Fibroblast of lung (primary cell): ENCODE measurements at places on chromosomes 2 and 18. TPM values are rescaled to one million over a fixed set of nuclear protein-coding genes. Genes with fewer than 3 reads are reported as not detected.
A peak's percentile ranks its signal among the peaks of the same experiment; 100 is the strongest.

DNA sequence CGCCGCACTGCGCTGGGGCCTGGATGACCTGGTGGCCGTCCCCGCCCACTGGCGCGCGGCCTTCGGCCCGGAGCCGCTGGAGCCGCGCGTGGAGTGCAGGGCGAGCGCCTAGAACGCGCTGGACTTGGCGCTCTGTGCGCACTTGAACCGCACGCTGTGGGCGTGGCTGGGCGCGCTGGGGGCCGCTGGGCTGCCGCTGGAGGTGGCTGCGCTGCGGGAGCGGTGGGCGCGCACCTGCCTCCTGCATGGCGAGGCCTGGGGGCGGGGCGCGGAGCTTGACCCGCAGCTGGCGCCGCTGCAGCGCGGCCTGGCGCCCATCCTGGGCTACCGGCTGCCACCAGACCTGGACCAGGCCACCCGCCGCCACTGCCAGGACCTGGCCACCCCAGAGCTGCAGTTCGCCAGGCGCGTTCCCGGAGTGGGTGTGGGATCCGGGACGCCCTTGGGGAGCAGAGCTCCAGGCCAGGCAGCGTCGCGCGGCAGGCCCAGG is 9.9 kb downstream of the AQP12B start:
- no peak for DNase-seq

DNA sequence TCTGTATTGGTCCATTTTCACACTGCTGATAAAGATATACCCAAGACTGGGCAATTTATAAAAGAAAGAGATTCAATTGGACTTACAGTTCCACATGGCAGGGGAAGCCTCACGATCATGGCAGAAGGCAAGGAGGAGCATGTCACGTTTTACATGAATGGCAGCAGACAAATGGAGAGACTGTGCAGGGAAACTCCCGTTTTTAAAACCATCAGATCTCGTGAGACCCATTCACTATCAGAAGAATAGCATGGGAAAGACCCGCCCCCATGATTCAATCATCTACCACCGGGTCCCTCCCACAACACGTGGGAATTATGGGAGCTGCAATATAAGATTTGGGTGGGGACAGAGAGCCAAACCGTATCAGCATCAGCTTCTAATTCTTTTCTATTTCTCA is 217.0 kb downstream of the ANAPC1 start:
- no peak for DNase-seq

DNA sequence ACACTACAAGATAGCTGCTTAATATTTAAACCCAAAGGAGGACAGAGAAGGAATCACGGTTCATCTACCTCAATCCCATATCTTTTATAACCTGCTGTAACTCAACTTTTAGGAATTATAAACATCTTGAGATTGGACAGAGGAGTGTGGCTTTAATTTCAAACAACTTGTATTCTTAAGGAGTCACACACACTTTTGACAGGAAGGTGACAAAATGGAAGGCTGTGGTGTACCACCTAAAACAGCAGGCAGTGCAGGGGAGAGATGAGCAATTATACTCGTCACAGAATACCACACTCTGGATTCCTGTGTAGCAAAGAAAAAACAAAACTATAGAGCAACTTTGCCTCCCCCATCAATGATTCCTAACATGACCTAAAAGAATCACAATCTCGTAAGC is 194.8 kb downstream of the ZEB2 start:
- no peak for DNase-seq

GRCh38 chr2:129396980-129397599 is 582.4 kb upstream of the RAB6C start:
- peak; percentile 5 for DNase-seq

- DNase-seq: no peak
Measured at GRCh38 chr2:208671886-208672680, 265.5 kb downstream of the PTH2R start.

DNA sequence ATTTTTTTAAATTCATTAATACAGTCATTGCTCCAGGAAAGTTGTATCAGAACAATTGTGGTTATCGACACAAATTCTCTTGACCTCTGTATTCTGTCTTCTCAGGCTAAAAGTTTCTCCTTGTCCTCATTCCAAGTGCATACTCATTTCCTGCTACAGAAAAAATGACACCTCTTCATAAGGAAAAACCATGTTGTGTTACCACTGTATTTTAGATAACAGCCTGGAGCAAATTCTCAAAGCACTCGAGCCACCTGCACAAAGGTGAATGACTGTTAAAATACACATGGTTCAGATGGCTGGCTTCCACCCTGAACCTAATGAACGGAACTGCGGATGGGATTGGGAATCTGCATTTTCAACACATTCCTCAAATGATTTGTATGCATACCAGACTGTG is 586.5 kb downstream of the EPHA4 start:
- no peak for DNase-seq

GRCh38 chr18:23243178-23243577 is 107.9 kb downstream of the CABLES1 start:
- DNase-seq: no peak

DNA sequence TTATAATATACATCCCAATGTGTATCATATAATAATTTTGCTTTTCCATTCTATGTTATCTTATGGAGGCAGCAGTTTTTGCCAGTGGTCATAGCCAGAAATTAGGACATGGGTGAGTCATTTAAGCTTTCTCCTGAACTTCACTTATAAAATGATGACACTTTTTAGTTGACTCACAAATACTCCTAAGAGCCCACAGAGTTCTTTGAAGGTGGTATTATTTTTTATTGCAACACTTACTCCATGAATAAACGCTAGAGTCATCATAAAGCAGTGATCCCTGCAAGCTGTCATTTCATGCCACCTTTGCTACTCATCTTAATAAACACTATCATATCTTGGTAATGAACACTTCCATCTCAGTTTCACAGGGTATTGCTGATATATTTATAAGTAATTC is 69.9 kb upstream of the MAPRE2 start:
- DNase-seq: peak; percentile 42

GRCh38 chr2:211216221-211216620 is 659.8 kb downstream of the CPS1 start:
- no peak for DNase-seq

- DNase-seq: no peak
Measured at GRCh38 chr2:128548461-128548891, 229.8 kb upstream of the HS6ST1 start.

DNA sequence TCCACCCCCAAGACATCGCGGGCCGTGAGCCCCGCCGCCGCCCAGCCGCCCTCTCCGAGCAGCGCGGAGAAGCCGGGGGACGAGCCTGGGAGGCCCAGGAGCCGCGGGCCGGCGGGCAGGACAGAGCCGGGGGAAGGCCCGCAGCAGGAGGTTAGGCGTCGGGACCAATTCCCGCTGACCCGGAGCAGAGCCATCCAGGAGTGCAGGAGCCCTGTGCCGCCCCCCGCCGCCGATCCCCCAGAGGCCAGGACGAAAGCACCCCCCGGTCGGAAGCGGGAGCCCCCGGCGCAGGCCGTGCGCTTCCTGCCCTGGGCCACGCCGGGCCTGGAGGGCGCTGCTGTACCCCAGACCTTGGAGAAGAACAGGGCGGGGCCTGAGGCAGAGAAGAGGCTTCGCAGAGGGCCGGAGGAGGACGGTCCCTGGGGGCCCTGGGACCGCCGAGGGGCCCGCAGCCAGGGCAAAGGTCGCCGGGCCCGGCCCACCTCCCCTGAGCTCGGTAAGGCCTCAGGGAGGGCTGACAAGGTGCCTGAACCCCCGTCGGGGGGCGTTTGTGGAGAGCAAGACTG is 14.2 kb downstream of the SPEG start:
- no peak for DNase-seq

GRCh38 chr18:79517341-79517740 is 121.6 kb downstream of the NFATC1 start:
- DNase-seq: no peak

DNA sequence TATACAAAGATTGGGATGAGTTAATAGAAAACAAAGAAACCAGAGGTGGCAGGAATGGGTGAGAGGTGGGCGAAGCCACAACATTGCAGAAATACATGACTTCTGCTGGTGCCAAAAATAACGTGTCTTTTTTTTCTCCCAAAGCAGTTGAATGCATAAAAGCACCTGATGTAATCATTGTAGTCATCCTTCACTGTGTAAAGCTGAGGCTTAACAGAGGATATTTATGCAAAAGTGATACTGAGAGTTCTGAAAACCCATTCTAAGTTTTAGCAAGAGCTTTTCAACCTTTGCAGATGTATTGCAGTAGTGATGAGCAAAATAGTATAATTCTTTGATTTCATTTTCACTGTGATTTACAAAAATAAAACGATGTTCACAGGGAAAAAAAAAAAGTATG is 173.0 kb downstream of the PTGR3 start:
- no peak for DNase-seq

The MAPRE3 gene
- total RNA-seq: 2.8 and 7.9 TPM in 2 replicates

The EMILIN2 gene
- total RNA-seq: 11.1 and 18.0 TPM in 2 replicates

The SPDYA gene
- total RNA-seq: 0.77 and 0.83 TPM in 2 replicates

The NEMP2 gene
- 6.3 and 6.4 TPM in 2 replicates for total RNA-seq

The AAMP gene
- total RNA-seq: 110 and 139 TPM in 2 replicates

The DHRS9 gene
- total RNA-seq: not detected in 2 replicates

The RNF125 gene
- total RNA-seq: 0.26 and 0.33 TPM in 2 replicates

The MCFD2 gene
- total RNA-seq: 145 and 151 TPM in 2 replicates

The ANTXR1 gene
- 44.6 and 45.5 TPM in 2 replicates for total RNA-seq

The GORASP2 gene
- total RNA-seq: 24.4 and 28.2 TPM in 2 replicates

The ATP6V1B1 gene
- 0.77 and 2.1 TPM in 2 replicates for total RNA-seq

The TFPI gene
- total RNA-seq: 111 and 117 TPM in 2 replicates

The ATP8B1 gene
- 53.4 and 109 TPM in 2 replicates for total RNA-seq

The EVA1A gene
- total RNA-seq: 16.2 and 31.7 TPM in 2 replicates
